ENCODE measurements at places on chromosomes 1 and 21.

DNA sequence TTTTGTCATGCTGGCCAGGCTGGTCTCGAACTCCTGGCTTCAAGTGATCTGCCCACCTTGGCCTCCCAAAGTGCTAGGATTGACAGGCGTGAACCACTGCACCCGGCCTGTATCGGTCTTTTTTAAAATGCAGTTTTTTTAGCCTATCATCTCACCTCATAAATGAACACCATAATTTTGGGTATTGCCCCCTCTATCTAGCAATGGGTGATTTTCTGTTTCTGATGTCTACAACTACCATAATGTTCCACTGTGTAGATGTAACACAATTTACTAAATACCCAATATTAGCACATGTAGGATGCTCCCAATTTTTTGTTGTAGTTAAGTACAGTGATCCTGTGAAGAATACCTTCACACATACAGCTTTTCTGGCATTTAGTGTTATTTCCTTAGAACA, 2.0 kb upstream of the CAMTA1 start:
- DNase-seq: no peak

DNA sequence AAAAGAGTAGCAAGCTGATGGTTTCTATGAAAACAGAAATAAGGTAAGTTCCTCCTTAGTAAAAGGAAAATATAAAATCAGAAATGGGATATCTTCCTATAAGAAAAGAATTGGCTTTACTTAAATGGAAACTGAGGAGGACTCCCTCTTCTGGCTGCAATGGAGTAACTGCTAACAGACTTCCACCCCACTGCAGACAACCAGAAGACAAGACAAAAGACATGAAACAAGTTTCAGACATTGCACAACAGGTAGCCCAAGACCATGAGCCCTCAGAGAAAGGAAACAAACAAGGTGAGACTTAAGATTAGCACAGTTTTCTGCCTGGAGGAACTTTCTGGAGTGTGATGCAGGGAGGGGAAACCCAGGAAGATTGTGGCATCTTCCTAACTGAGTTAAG, 17.0 kb upstream of the OLFML2B start:
- DNase-seq: no peak

GRCh38 chr21:45152265-45152746, 77.9 kb downstream of the ADARB1 start:
- no peak for DNase-seq

DNA sequence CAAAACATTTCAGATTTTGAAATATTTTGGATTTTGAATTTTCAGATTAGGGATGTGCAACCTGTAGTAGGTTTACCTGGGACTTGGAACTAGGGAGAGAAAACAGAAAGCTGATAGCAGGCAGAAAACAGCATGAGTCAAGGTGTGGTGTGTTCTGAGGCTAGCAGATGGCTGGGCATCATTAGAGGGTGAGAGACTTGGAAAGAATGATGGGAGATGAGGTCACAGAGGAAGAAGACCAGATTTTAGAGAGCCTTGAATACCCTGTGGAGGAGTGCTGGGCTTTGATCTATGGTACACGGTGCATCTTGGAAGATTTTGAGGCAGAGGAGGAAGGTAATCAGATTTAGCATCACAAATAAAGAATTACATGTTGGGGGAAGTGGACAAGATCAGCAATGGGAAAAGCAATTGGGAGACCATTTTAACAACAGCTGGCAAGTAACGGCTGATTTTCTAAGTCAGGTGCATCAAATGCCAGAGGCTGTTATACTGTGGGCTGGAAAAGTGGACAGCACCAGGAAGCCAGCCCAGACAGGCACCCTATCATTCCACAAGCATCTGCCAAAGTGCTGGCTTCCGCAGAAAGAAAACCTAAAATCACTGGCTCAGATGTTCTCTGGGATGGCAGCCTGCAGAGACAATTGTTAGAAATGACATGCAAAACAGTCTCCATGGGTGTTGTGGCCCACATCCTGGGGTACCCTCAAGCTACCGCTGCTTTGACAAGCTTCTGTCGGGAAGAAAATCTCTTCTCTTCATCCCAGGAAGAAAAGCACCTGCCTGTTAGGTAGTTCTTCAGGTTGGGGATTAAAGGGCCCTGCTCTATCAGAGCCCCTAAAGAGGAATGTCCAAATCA, 30.9 kb upstream of the CAMK1G start:
- no peak for DNase-seq

GRCh38 chr1:154629061-154629674, 21.2 kb upstream of the ADAR start:
- DNase-seq: no peak

DNA sequence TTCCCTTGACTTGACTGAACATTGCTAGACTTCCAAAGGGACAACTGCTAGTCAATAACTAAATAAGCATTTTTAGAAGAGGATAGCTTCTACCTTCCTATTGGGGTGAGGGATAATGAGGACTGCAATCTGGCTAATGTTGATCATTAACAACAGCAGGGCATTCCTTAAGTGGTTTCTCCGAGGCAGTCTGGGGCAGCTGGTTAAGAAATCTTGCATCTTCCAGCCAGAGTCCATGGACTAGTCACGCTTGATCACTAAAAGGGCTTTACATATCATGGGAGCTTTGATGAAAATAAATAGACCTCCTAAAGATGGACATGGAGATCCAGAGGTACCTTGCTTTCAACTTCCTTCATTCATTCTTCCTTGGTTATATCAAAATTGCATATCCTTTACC, 329.4 kb upstream of the ESRRG start:
- DNase-seq: no peak
